ENCODE measurements at places on chromosomes 2 and 18.

DNA sequence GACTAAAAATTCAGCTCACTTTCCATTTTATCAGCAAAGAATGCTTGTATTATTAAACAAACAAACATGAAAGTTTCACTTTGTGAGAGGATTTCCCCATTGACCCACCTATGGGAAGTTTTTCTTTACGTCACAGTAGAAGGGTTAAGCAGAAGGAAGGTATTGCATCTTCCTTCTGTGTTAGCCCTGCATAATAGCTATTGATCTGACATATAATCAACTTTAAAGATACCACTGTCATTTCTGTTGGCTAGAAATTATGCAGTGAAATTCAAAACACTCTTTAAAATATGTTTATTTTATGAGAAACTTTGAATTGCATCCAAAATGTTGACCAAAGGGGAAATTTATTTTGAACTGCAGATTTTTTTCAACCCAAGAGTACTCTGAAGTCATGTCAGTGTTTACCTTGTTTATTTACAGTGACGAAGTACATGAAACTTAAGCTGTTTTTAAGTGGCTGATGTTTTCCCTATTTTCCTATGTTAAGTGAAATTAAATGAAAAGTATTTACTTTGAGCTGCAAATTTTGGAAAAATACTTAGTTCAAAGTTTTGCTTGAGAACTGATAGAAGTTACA, 566.4 kb downstream of the ZEB2 start:
- DNase-seq, result no peak

- no peak for DNase-seq
Observed at GRCh38 chr2:67599561-67599960, 202.4 kb downstream of the ETAA1 start.

- DNase-seq, result no peak
Observed at GRCh38 chr2:112144966-112145365, 6.8 kb downstream of the FBLN7 start.

DNA sequence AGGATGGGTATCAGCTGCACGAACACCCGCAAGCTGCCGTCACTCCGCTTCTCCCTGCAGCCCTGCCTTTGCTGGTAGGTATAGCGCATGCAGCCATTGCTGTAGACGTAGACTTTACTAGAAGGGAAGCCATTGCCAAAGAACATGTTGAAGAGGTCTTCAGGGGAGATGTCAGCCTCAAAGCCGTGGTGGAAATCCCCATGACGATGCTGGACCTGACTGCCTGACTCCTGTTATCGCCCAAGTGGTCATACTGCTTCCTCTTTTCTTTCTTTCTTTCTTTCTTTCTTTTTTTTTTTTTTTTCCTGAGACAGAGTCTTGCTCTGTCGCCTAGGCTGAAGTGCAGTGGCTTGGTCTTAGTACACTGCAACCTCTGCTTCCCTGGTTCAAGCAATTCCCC, 68.7 kb upstream of the SPRED2 start:
- DNase-seq, result peak; percentile 51

DNA sequence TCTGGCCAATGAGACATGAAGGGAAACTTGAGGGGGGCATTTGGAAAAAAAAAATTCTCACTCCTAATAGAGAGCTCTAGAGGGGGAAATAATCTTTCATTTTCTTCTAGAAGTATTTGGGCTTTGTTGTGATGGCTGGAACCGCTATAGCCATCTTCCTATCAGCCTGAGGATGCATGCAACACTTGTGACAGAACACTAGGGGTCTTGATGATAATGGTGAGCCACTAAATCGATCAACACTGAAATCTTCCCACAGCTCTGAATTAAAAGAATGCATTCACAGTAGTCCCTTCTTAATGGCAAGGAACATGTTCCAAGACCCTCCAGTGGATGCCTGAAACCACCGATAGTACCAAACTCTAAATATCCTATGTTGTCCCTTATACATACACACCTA, 325.3 kb downstream of the LNPK start:
- DNase-seq, result no peak

DNA sequence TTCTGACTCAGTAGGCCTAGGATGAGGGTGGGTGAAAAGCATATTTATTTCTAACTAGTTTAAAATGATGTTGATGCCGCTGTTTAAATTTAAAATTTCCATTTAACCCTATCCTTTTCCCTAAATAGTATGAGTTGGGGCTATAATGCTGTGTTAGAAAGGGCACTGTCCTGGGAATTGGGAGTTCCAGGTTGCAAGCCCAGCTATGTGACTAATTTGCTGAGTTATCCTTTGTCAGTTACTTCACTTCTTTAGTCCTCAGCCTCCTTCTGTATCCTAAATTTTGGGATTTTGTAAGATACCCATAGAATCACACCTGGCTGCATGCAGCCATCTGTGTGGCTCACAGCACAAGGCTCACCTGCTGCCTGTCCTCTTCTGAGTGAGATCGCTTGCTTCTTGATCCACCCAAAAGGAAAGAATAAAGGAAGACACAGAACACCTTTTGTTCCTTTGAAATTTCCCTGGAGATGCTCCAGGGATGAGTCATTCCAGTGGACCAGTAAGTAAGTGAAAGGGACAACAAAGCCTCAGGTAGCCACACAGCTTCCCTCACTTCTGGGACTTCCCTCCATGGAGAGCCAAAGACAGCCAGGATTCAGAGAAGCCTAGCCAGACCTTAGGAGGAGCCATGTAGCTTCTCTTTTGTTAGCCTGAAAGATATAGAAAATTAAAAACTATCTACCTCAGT, 97.2 kb downstream of the DTNA start:
- DNase-seq, result no peak

GRCh38 chr18:23735021-23735464, 45.8 kb downstream of the LAMA3 start:
- peak; percentile 18 for DNase-seq

- peak; percentile 84 for DNase-seq
Observed at GRCh38 chr2:202848813-202849212, 22.8 kb downstream of the ICA1L start.

- DNase-seq, result peak; percentile 42
Observed at GRCh38 chr18:3810296-3810695, 360.3 kb downstream of the TGIF1 start.

DNA sequence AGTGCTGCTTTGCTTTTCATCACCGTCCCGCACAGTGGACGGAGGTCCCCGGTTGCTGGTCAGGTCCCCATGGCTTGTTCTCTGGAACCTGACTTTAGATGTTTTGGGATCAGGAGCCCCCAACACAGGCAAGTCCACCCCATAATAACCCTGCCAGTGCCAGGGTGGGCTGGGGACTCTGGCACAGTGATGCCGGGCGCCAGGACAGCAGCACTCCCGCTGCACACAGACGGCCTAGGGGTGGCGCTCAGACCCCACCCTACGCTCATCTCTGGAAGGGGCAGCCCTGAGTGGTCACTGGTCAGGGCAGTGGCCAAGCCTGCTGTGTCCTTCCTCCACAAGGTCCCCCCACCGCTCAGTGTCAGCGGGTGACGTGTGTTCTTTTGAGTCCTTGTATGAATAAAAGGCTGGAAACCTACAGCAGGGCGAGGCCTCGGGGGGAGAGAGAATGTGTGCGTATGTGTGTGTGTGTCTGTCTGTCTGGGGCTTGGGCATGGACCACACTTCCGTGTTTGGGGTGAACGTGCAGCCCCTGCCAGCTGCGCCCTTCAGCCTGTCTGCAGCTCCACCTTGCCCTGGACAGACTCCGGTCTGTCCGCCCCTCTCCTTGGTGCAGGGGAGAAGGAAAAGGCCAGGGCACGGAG, 32.3 kb downstream of the GPC1 start:
- DNase-seq, result no peak

- DNase-seq, result no peak
Observed at GRCh38 chr2:136407952-136408318, 290.0 kb upstream of the CXCR4 start.

GRCh38 chr2:224211791-224212190, 172.7 kb upstream of the SERPINE2 start:
- DNase-seq, result no peak

DNA sequence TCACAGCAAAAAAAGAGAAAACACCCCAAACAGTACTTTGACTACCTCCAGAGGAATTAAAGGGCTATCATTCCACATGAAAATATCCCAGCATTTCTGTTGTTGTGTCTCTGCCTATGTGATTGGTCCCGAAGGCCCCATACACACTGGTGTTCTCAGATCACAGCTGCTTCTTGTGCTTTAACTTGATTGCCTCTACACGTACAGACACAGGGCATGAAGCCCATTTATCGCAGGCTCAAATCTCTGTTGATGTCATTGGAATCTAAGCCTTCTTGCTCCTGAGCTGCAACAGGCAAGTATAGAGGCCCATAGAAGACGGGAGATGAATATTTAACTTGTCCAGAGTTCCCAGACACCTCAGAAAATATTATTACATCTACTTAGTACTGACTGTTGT, 405.2 kb downstream of the NCKAP5 start:
- DNase-seq, result no peak

- no peak for DNase-seq
Observed at GRCh38 chr2:237152361-237152760, 66.7 kb downstream of the COPS8 start.

- DNase-seq, result no peak
Observed at GRCh38 chr2:181467966-181468707, 11.0 kb downstream of the ITGA4 start.

- no peak for DNase-seq
Observed at GRCh38 chr2:85599468-85600234, 2.8 kb downstream of the TMEM150A start.

- DNase-seq, result no peak
Observed at GRCh38 chr2:122543815-122544214, 788.4 kb downstream of the TSN start.

DNA sequence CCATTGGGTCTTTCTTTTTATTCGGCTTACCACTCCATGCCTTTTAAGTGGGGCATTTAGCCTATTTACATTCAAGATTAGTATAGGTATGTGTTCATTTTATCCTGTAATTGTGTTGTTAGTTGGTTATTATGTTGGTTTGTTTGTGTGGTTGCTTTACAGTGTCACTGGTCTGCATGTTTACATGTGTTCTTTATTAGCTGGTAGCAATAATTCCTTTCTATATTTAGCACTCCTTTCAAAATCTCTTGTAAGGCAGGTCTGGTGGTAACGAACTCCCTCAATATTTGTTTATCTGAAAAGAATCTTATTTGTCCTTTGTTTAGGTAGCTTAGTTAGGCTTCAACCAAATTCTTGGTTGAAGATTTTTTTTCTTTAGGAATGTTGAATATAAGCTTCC, 68.7 kb upstream of the XDH start:
- DNase-seq, result no peak

DNA sequence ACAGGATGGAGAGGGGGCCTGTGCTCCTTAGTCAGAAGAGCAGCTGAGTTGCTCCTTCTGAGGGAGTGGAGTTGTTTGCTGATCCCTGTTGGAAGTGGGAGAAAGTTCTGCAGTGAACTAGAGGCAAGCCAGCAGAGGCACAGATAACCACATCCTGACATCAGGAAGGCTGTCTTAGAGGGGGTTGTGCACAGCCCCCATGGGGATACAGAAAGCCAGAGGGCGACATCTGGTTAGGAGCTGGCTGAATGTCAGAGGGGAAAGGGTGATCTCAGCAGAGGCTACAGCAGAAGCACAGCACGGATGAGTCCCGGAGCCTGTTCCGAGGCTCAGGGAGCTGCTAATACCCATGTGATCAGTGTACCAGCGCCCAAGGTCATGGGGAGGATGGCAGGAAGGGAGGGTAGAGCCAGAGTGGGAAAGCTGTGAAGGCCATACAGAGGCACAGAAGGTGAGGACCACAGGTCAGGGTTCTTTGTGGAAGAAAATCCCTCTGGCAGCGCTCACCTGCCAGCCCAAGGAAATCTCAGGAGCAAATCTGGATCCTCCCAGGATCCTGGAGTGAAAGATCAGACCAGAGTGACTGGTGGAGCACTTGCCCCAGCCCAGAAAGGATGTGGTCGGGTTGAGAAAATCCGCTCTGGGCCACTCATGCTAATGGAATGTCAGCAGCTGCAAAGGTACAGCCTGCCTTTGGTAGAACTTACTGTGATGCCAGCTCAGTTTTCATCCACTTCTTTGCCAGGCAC, 111.8 kb downstream of the STPG4 start:
- DNase-seq, result no peak

GRCh38 chr18:59821983-59822382, 77.8 kb upstream of the PMAIP1 start:
- no peak for DNase-seq

DNA sequence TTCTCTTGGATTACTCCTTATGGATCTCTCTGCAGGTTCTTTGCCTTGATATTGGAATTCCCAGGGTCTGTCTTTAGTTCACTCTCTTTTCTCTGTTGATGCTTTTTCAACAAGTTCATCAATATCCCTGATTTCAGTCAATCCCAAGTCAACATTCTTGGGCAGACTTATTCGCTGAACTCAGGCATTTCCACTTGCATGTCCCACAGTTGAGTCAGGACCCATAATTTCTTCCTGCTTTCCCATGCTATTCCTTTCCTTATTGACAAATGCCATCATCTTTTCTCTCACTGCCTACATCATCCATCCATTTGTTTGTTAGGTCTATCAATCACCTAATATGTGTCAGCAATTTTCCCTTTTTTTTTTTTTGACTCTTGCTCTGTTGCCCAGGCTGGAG, 11.6 kb downstream of the GPD2 start:
- DNase-seq, result no peak

DNA sequence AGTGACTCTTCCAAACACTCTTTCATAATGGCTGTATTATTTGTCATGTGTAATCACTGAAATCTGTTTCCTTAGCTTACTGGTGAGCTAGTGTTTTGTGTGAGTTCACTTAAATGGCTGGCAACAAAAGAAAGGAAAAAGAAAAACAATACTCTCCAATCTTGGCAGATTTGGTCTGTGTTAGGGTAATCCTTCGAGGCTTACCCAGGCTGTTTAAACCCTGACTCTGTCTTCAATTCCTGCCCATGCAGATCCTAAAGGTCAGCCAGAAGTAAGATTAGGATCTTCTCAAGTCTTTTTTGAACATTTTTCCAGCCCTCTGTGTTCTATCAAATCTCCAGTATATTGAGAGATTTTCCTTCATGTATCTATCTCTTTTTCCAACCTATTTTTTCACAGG, 85.3 kb downstream of the CCDC178 start:
- no peak for DNase-seq

DNA sequence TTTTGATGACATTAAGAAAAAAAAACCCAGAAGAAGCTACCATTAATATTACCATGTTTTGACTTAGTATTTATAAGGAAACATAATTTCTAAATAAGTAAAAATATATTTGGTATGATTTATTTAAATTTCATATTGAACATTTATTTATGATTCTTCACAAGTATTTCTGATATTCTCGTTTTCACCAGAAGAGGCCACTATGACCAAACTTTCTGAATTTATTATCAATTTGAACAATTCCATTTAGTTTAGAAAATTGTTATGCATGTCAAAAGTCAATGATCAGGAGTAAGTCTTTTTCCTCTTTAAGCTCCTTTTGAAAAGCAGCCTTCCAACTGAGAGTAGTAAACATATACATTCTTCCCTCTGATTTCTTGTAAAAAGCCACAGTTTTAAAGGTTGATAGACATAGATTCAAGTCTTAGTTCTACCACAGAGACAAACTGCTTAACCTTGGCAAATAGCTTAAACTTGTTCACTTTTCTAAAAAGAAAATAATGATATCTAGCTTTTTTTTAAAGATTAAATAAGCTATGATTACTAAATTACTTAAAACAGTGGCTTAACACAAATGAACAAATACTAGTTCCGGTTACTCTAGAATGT, 329.9 kb downstream of the TRIB2 start:
- peak; percentile 6 for DNase-seq

All from MV-4-11 (cell line).